Colonic mucosa (tissue), 4 donors: ENCODE measurements at places on chromosomes 16 and 17. TPM values are rescaled to one million over a fixed set of nuclear protein-coding genes. Genes with fewer than 3 reads are reported as not detected.

TMIGD1 gene
- 107 TPM for total RNA-seq

OSGIN1 gene
- 11.9 TPM for total RNA-seq

C16orf89 gene
- total RNA-seq, result 1.6 TPM

SPNS1 gene
- total RNA-seq, result 56.3 TPM

SMARCE1 gene
- total RNA-seq, result 80.9 TPM

BTBD17 gene
- not detected for total RNA-seq

CES5A gene
- not detected for total RNA-seq

PPP1R27 gene
- total RNA-seq, result not detected

KRT12 gene
- total RNA-seq, result 4.4 TPM

DNA sequence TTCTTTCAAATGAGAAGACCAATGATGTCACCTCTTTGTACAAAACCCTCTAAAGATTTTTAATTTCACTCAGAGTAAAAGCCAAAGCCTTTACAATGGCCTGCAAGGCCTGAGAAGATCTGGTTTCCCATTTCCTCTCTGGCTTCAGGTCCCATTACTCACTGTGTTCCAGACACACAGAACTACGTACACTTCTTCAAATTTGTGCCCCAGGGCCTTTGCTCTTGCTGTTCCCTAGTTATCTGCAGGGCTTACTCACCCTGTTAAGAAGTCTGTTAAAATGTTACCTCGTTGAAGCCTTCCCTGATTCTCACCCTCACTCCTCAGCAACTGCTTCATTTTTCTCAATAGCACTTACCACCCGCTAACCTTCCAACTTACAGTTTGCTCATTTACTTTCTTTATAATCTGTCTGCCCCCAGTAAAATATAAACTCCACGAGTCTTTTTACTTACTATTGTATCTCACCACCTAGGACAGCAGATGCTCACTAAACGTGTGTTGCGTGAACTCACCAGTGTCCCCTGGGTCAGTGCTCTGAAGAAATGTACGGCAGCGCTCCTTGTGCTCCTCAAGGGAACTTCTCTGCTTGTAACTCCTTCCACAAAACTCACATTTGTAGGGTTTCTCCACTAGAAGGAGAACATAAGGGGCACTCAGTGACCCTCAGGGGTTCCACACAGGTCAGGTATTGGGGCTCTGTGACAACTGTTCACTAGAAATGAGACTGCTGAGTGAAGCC, 50.2 kb downstream of the GRB7 start:
- DNase-seq, result no peak

GRCh38 chr16:48614759-48615158, 4.8 kb upstream of the N4BP1 start:
- no peak for DNase-seq

DNA sequence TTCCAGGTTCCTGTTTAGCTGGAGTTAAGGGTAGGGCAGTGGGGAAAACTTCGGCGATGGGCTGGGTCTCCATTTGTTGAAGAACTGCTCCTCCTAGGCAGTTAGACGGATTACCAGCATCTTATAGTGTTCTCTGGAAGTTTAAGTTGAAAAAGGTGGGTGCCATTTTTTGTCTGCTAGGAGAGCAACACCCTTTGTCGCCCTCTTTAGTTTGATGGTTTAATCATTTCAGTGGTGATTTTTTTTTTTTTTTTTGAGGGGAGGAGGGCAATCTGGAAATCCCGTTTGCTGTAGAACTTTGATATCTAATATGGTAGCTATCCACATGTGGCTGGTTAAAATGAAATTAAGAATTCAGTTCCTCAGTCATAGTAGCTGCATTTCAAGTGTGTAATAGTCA, 4.1 kb downstream of the UBFD1 start:
- DNase-seq, result no peak

DNA sequence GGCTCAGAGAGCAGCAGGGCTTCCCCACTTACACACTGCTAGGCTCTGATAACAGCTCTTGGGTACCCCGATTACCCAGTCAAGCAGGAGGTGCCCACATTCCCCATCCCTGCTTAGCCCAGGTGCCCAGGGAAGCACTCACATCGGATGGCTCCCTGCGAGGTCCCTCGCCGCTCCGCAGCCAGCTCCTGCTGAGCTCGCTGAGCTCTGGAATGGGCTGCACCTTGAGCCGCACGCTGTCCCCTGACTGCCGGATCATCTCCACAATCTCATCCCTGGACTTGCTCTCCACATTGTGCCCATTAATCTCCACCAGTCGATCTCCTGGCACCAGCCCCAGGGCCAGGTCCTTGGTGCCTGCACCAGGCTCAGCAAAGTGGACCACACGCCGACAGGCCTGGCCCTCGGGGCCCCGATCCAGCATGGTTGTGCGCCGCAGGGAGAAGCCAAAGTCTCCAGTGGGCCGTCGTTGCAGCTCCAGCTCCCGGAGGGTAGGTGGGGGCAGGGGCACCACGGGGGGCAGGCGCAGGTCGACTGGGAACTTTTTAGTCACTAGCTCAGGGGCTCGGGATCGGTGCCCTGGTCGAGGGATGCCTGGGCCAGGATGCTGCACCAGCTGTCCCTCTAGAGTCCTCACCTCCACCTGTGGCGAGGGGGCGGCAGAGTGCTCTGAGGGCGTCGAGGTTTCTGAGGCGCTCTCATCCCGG, 14.2 kb downstream of the MYO18A start:
- DNase-seq, result no peak

DNA sequence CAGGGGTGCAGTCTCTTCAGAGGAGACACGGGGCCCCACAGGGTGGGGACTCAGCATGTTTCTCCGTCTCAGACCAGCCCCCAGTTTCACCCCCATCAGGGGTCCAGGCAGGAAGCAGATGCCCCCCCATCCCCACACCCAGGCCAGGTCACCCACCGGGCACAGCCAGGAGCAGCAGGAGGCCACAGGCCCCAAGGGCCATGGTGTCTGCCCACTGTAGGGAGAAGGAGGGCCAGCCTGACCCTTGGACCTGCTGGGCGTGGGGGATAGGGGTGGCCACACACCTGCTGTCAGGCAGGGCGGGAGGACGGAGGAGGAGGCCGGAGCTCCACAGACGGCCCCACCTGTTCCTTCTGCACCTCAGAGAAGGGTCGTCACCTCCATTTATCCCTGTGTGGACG, at the start of gene TPSG1:
Gene TPSG1 (minus strand): TSS at position 218 of the 401 bp plus-strand sequence. CDS start 16 bp downstream, at position 202.
- peak; percentile 27 for DNase-seq

- no peak for DNase-seq
Observed at GRCh38 chr17:2692781-2693135, 18.8 kb downstream of the CLUH start.

DNA sequence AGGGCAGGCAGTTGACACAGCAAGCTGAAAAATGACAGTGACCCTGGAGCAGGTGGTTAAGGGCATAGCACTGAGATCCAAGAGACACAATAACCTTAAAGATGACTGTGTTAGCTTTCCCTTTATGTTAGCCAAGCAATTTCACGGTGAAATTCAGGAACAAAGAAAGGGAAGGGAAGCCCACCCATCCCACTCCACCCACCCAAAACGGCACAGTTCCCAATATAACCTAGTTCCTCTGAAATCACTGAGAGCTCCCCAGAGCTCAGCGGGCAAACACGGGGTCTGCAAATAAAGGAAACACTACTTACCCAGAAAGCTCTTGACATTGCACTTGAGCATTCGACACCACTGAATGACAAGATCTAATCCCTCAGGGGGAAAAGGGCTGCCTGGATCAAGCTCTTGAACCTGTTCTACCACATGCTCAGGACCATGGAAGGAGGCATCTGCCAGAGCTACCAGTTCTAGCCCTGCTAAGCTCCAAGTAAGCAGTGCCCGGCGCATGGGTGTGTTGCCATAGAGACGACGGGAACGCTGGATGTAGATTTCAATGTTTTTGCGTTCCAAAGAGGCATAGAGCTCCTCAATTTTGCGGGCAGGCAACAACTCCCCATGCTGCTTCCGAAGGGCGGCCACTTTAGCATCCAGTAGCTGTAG, 10.6 kb downstream of the BLTP2 start:
- no peak for DNase-seq

- DNase-seq, result no peak
Observed at GRCh38 chr17:28963055-28963611, 11.8 kb upstream of the PHF12 start.

- peak; percentile 87 for DNase-seq
Observed at GRCh38 chr17:2828397-2829038, 32.3 kb downstream of the RAP1GAP2 start.

DNA sequence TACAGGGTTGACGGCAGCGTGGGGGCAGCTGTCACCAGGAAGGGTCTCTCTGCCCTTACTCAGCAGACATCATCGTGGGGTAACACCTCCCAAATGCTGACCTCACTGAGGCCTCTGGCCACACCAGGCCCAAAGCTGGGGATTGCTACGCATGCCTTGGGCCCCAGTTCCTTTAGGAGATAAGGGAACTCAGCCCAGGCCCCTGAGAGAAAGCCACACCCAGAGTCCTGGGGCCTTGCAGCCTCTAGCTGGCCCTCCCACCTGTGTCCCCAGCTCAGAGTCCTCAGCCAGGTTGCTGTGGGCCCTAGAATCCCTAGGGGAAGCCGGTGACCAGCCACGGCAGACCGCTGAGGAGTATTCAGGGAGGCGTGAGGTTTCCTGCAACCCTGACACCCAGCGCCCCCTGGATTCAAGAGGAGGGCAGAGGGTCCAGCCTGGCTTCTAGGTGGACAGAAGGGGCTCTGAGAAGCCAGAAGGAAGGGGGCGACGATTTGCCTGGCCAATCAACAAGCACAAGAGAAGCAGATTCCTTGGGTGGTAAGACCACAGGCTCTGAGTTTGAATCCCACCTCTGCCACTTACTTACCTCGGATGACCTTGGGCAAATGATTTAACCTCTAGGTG, 10.3 kb upstream of the GINS2 start:
- DNase-seq, result no peak

DNA sequence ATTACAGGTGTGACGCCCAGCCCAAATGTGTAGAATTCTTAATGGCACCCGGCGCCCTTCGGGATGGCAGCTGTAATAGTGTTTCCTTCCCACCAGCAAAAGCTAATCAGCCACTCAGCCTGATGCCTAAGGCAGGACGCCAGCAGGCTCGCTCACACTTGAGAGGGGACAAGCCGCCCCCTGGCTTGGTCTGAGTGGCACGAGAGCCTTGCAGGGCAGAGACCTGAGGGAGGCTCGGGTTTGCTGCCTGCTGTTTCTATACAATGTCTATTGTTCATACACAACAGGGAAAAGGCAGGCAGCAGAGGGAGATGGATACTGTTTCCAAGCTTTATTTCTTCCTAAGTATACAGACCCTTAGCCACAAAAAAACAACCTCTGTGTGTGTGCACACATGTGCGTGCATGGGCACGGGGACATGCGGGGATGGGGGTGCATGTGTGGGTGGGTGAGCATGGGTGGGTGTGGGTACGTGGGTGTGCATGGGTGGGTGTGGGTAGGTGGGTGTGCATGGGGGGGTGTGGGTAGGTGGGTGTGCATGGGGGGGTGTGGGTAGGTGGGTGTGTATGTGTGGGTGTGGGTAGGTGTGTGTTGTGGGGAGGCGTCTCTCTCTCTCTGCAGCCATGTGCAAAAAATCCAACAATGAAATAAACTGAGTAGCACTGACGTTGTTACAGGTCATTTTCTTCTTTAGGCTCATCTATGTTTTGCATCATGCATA, 10.0 kb downstream of the SLC38A8 start:
- no peak for DNase-seq

DNA sequence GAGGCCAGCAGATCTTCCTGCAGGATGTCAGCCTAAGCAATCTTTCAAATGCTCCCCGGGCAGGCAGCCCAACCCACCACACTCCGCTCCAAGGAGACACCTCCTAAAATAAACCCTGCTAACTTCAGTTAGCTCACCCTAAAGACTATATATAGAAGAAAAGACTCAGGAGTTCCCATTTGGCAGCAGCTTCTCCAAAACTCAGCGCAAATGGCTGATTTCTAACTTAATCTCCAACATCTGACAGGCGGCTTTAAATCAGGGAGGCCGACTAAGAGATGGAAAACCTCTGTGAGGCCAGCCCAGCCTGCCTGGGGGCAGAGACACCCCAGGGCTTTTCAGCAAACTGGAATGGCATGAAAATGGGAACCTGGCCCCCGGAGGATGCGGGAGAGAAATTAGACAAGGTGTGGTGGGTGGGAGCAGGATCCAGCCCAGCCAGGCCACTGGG, 91.6 kb downstream of the XYLT1 start:
- DNase-seq, result no peak

DNA sequence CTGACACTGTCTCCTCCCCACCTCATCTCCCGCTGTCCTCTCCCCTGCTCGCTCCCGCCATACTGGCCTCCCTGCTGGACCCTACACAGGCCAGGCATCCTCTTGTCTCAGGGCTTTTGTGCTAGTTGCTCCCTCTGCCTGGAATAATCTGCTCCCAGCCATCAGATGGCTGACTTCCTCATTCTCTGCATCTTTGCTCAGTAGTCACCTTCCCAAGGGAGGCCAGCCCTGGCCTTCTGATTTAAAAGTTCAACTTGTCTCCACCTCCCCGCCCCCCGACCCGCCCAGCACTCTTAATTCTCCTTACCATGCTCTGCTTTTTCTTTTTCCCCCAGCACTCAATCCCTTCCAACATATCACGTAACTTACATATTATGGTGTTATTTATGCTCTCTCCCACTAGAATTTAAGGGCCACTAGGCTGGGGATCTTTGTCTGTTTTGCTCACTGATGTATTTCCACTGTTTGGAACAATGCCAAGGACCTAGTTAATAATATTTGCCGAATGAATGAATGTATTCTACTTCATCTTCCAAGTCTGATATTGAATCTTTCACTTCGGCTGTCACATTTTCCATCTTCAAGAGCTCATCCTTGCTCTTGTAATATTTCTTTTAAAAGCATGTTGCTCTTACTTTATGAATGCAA, 178.3 kb downstream of the CDK5R1 start:
- DNase-seq, result no peak

DNA sequence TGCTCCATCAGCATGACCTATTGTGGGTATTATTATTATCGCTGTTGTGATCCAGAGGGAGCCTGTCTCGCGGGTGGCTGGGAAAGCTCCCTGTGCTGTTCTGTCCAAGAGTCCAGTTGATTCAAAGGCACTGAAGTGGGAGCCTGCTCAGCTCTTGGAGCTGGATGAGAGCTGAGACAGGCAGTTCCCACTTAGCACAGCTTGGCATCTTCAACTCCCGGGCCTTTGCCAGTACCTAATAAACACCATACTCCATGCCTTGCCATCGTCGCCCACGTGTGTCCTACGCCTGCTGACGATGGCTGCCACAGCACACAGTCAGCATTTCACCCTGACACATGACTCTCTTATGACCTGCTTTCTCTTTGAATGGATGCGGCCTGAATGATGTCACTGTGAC, 32.6 kb downstream of the RTN4RL1 start:
- DNase-seq, result no peak

- DNase-seq, result no peak
Observed at GRCh38 chr17:15123593-15124263, 141.4 kb downstream of the PMP22 start.

GRCh38 chr17:49063652-49064051, 66.5 kb downstream of the IGF2BP1 start:
- DNase-seq, result no peak
